ENCODE measurements at places on chromosomes 1 and 21.

- peak; percentile 23 for DNase-seq
These were observed 10.0 kb downstream of the NCF2 start for GRCh38 chr1:183580281-183580682.

GRCh38 chr1:160951443-160952128, 3.0 kb downstream of the ITLN2 start:
- peak; percentile 79 for DNase-seq

DNA sequence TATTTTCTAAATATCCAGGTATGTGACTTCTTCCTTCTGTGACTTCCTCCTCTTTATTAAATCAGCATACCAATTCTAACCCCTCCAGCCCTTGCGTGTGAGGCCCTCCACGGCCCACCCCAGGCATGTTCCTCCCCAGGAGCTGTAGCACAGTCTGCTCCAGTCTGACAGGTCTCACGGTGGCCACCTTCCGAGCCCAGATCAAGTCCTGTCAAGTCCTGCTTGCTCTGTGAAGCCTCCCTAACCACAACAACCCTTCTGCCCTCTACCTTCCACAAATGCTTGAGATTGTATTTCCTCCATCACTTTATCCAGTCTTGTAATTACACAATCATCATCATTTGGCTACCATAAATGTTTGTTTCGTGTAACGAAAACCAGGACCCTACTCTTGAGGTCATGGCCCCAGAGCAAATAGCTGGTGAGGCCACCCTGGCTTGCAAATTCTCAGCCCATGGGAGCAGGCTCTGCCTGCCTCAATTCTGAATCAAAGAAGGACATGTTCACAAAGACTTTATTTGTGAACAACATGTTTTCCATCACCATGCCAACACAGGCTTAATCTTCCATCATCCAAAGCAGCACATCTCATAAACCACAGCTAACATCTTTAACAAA, 33.0 kb upstream of the S100A7 start:
- no peak for DNase-seq

DNA sequence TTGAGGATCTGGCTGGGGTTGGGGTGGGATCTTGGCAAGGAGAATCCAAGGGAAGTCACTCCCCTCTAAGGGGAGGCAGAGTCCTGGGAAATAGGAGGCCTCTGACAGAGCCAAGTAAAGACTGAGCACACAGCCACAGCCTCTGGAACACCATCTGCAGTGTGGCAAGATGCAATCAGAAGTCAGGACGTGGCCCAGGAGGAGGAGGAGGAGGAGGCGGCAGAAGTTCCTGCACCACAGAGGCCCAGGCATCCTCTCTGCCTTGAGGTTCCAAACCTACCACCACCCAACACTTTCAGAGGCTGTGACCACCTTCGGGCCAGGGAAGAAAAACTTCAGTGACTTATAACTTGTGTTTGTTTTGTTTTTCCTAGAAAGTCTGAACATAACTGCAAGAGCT, 23.7 kb upstream of the KCNE2 start:
- no peak for DNase-seq

GRCh38 chr21:43731476-43731875, 12.5 kb downstream of the PDXK start:
- DNase-seq, result no peak

GRCh38 chr1:183911285-183911684, 106.4 kb downstream of the RGL1 start:
- DNase-seq, result no peak

GRCh38 chr1:178238722-178239510, 145.0 kb downstream of the RASAL2 start:
- DNase-seq, result peak; percentile 99

DNA sequence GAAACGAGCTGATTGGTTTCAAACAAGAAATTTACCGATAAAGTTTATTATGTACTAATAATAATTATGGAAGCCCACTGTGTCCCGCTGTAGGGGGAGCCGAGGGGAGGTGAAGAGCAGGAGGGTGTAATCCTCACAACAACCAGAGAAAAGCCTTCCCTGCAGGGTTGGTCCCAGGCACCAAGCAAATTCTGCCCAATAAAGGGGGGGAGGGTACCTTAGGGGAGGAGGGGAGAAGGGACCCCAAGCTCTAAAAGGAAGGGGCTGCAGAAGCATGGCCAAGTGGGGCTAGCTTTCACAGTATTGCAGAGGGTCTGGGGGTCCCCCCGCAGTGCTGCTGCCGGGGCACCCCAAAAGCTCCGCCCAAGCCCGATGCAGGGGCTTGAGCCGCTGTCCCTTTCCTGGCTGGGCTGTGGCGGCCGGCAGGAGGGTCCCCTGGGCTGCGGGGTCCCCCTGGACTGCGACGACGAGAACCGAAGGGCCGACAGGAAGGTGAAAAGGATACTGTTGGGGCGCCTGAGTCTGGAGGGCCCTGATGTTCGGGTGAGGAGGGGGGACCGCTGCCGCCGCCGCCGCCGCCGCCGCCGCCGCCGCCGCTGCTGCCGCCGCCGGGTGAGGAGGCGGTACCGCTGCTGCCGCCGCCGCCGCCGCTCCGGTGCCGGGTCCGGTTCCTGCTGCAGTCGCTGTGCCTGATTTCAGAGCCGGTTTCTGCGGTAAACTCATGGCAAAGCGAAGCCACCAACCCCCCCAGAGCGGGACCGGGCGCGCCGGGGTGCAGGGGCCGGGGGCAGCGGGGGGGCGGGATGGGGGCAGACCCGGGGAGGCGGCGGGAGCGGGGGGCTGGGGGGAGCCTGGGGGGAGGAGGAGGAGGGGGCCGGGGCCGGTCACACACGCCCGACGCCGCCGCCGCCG, 771 bp downstream of the EIF4G3 start:
- peak; percentile 34 for DNase-seq

Data from cardiac fibroblast (primary cell).